Activated naive CD4-positive, alpha-beta T cell treated with anti-CD3 and anti-CD28 coated beads, Interleukin-2, amount 50 U/mL, for 16 hours (primary cell): ENCODE measurements at places on chromosomes 2 and 18.

- DNase-seq = no peak
Observed at GRCh38 chr2:201415149-201415548, 36.1 kb downstream of the TRAK2 start.

DNA sequence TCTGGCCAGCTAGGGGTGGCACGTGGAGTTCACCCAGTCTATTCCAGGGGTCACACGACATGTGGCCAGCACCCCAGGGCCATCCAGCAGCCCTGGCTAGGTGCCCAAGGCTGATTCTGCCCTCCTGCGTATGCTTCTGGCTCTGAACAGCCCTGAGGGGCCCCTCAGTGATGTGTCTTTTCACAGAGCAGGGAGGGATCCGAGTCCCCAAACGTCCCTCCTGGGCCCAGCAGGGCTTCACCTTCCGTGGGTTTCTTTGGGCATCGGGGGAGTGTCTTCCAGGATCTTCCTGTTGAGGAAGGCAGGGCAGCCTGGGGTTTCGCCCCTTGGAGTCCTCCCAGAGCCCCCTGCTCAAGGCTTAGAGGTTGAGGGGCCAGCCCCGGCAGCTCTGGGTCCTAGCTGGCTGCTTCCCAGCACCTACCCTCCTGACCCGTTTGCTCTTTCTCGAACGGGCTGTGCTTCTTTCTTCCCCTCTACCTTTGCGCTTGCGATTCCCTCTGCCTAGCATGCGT lies 165.9 kb downstream of the DYSF start:
- no peak for DNase-seq

DNA sequence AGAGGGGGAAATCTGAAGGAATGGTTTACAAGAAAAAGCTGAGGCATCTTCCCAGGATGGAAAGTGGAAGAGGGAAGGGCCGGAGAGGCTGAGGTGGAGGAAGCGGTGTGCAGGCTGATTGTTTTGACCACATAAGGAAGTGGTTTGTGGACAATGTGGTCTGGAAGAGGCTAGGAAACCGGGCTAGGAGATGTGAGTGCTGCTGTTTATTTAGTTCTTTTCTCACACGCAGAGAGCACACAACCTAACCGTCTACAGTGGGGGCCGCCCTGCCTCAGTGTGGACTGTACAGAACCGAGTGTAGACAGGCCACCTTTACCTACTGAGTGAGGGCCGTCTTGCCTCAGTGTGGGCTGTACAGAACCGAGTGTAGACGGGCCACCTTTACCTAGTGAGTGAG lies 251.7 kb upstream of the PXDN start:
- no peak for DNase-seq

- peak; percentile 18 for DNase-seq
Observed at GRCh38 chr18:50559752-50560680, at the start of gene MAPK4. Gene MAPK4, plus strand, starts transcription at chr18:50560087. Its CDS starts 103,872 bp downstream, at chr18:50663959.

DNA sequence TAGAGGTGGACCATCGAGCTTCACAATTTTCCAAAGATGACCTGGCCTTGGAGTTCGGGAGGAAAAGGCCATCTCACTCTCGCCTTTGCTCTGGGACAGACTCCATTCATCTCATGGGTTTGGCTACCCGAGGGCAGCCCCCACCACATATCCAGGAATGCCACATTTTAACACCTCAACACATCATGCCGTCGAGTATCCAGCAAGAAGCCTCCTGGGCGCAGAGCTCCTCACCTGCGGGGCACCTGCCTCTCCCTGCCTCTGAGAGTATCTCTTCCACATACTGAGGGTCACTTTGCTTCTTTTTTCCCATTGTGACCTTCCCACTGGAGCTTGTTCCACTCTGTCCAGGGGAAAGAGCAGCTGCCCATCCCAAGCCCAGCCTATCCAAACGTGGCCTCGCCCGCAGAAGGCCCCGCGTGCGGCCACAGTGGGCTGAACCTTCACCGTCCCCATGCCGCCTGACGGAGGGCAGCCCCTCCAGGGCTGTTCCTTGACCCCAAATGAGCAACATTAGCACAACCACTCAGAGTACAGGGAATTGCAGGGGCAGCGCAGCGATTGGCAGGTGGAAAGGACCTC lies 5.5 kb upstream of the LIMS2 start:
- no peak for DNase-seq
